Stimulated activated CD4-positive, alpha-beta T cell treated with anti-CD3 and anti-CD28 coated beads, Interleukin-12 subunit alpha, Interleukin-12 subunit beta, amount 100 ng/mL, for 4 hours (primary cell): ENCODE measurements at places on chromosomes 7 and 10.
A peak's percentile ranks its signal among the peaks of the same experiment; 100 is the strongest.

DNA sequence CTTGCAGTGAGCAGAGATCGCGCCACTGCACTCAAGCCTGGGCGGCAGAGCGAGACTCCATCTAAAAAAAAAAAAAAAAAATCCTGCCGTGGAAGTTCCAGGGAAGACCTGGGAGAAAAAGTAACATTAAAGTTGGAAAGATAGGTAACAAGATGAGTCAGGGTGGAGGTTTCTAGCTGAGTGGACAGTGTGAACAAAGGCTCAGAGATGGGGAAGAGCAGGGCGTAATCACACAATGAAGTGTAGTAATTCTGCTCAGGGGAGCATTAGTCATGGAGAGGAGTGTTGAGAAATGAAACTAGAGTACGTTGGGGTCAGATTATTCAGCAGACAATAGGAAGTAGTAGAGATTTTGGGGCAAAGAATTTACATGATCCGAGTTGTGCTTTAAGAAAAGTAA is 21.6 kb upstream of the WASL start:
- DNase-seq: no peak

DNA sequence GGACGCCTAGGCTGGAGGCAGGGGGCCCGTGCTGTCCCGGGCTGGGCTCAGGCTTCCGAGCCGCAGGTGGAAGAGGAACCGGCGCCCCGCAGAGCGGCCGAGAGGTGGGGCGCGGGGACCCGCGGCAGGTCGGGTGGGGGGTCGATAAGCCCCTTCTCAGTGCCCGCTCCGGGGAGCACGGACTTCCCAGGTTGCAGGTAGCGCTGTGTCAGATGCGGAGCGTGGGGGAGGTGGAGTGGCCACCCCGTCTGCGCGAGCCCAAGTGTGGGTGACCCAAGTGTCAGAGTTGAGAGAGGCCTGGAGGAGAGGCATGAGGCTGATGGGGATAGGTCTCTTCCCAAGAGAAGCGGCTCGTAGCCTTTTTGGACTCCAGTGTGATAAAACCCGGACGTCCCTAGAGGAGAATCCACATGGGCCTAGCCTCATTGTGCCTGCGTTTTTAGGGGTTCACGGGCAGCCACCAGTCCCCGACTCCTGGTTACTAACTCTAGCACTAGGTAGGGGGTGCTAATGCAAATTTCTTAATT is 580 bp downstream of the EEPD1 start:
- DNase-seq: peak; percentile 16

- no peak for DNase-seq
Measured at GRCh38 chr7:103988468-103989199, 824 bp downstream of the RELN start.

DNA sequence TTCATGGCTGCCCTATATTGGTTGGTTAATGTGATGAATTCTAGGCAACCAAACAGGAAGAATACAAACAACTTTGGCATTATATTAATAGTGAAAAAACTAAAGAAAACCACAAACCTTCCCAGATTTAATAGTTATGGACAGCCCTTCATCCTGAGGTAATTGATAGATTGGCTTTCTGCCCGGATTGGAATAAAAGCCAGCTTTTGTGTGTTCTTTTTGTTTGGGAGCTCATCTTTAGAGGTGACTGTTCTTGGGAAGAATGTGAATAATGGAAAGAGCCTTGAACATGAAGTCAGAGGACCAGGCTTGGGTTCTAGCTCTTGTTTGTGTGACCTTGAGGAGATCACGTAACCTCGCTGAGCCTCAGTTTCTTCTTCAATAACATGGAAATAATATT is 92.3 kb downstream of the VTI1A start:
- no peak for DNase-seq

GRCh38 chr10:8431511-8431910 is 377.0 kb downstream of the GATA3 start:
- DNase-seq: no peak

- DNase-seq: no peak
Measured at GRCh38 chr7:24441314-24442027, 131.8 kb upstream of the PALS2 start.

DNA sequence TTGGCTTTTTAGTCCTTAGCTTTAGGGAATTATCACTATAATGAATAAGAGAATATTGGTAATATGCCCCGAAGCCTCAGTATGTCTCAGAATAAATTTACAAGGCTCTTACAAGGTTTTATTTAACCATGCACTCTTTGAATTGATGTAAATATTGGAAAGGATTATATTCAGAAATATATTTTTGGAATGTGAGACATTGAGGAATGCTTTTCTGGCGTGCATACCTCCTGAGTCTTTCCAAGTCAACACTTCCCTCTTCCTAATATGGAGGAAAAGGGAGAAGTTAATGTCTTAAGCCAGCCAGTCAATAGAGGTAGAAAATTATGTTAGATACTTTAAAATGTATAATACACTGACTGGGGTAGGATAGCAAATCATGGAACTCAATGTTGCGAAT is 1.2 kb upstream of the OR2F1 start:
- DNase-seq: no peak

GRCh38 chr10:70649526-70649925 is 22.8 kb upstream of the ADAMTS14 start:
- no peak for DNase-seq

- no peak for DNase-seq
Measured at GRCh38 chr7:118330388-118330787, 105.9 kb downstream of the ANKRD7 start.

DNA sequence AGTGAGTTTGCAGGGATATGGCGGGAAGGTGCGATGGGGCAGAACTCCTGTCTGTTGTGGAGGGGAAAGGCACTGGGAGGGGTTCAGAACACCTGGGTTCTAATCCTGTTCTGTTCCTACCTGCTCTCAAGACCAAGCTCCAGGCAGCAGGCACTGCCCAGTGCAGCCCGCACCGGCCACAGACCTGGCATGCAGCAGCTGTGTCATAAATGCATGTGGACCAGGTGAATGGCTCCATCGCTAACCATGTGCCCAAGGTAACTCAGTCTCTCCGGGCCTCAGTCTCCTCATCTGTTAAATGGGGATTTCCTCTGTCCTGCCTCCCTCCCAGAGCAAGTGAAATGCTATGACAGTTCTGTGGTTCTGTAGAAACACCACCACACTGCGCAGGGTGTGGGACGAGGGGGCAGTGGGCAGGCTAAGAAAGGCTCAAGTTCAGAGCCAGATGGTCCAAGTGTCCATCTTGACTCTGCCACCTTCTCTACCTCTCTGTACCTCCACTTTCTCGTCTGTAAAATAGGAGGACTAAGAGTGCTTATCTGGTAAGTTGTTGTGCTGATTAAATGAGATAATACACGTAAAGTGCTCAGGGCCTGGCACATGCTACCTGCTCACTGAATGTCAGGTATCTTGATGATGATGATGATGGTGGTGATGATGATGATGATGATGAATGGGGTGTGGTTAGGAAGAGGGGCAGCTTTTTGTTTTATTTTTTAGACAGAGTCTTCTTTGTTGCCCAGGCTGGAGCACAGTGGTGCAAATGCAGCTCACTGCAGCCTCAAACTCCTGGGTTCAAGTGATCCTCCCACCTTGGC is 22.9 kb downstream of the ATP6V1F start:
- no peak for DNase-seq

GRCh38 chr10:37831495-37832333 is 25.7 kb downstream of the ZNF248 start:
- DNase-seq: no peak

- DNase-seq: no peak
Measured at GRCh38 chr10:63497321-63497720, 23.9 kb upstream of the REEP3 start.

DNA sequence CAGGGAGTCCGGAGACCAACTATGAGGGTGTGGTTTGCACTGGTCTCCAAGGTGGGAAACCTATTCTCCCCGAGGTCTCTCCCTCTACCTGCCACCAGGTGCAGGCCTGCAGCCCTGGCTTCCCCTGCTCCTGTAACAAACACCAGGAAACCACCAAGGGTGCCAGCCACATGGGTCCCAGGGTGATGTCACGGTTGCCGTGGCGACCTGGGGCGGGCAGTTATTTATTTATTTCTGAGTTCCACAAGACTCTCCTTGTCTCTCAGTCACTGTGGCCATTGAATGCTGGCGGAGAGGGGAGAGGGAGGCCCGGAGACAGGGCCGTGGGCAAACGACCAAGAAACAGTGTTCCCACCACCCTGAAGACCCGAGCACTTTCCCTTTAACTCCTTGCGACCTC is 27.0 kb downstream of the MMD2 start:
- DNase-seq: no peak

GRCh38 chr10:31926160-31926559 is 2.5 kb downstream of the ARHGAP12 start:
- DNase-seq: no peak

GRCh38 chr10:11355592-11355991 is 255.9 kb downstream of the USP6NL start:
- no peak for DNase-seq

DNA sequence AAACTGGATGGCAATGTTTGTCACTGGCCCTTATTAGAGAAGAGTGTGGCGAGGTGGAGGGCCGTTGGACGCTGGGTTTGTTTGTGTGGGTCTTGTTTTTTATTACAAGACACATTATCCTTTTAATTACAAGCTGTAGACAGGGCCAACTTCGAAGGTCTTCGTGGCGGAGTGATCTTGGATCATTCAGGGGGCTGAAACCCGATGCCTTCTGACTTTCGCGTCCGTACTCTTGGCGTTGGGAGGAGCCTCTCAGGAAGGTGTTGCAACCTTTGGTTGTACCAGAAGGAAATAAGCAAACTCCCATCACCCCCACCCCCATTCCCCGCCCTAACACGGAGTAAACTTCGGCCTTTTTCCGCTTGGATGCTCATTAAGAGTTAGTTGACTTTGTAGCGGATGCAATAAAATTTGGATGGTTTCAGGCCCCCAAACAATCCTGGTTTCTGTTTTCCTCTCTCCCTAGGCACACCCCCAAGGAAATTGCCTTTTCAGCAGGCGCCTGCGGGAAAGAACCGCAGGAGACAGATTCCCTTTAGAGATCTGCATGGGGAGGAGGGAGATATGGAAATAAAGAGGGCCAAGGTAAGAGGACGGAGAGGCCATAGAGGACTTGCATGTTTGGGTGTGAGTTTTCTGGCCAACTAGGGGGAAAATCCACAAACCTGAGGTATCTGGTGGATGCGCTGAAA is 294.5 kb upstream of the NFE2L3 start:
- DNase-seq: no peak

GRCh38 chr7:20911081-20911480 is 124.4 kb upstream of the SP8 start:
- no peak for DNase-seq

GRCh38 chr10:125661431-125661940 is 21.5 kb downstream of the TEX36 start:
- no peak for DNase-seq

DNA sequence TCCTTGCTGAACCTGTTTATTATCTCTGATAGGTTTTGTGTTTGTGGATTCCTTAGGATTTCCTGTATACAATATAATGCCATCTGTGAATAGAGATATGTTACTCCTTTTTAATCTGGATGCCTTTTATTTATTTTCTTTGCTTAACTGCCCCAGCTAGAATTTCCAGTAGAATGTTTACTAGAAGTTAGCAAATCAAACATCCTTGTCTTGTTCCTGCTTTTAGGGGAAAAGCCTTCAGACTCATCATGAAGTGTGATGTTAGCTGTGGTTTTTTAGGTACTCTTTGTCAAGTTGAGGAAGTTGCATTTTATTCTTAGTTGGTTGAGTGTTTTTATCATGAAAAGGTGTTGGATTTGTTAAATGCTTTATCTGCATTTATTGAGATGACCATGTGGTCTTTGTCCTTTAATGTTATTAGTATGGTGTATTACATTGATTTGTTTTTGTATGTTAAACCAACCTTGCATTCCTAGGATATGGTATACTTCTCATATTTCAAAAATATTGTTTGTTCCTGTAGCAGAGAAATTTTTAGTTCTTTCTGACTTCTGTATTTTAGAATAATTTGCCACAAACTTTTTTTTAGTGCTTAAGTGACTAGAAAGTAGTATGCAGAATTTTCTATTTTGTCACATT is 24.3 kb downstream of the PPP2R2D start:
- DNase-seq: no peak
